Right atrium auricular region (tissue), 2 donors: ENCODE measurements at places on chromosomes 16 and 17. TPM values are rescaled to one million over a fixed set of nuclear protein-coding genes. Genes with fewer than 3 reads are reported as not detected.

GRCh38 chr16:88465387-88465983, 12.4 kb downstream of the ZFPM1 start:
- no peak for DNase-seq

MTMR4 gene
- 13.9 TPM for total RNA-seq

DNA sequence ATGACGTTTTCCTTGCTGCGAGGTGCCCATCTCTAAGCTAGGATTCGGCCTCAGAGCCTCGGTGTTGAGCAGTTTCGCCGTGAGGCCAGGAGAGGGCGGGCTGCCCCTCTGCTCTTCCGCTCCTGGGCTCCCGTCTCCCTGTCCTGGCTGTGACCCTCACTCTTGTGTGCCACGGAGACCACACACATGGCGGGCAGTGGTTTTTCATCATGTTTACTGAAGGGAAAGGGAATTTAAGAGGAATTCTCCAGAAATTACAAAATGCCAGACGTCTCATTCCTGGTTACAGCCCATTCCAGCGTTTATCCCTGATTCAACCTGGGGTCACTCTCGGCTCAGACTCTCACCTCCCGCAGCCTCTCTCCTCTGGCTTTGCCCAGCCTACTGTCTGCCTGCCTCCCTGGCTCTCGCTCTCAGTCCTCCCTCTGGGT, 96.8 kb upstream of the ELAC2 start:
- DNase-seq, result no peak

AANAT gene
- total RNA-seq, result not detected

GNPTG gene
- 46.7 TPM for total RNA-seq

SPAG5 gene
- 1.1 TPM for total RNA-seq

ATP2A3 gene
- 12.2 TPM for total RNA-seq
